ENCODE measurements at places on chromosomes 4 and X.

DNA sequence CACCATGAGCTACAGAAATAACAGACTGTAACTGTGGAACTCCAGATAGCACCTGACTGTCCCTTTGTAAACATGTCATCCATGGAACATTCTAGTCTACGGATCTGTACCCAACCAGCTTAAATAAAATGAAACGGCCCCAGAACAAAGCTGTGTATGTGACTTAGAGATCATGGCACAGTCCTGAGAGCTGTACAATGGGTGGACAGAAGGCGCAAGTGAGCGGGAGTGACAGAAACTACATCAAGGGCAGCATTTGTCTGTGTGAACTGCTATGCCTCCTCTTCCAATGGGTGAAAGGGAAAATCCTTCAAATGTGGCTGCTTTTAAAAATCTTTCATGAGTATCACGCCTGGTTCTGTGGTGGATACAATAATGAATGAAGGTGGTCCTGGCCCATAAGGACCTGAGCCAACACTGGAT lies 72.5 kb downstream of the FAT1 start:
- no peak for DNase-seq

DNA sequence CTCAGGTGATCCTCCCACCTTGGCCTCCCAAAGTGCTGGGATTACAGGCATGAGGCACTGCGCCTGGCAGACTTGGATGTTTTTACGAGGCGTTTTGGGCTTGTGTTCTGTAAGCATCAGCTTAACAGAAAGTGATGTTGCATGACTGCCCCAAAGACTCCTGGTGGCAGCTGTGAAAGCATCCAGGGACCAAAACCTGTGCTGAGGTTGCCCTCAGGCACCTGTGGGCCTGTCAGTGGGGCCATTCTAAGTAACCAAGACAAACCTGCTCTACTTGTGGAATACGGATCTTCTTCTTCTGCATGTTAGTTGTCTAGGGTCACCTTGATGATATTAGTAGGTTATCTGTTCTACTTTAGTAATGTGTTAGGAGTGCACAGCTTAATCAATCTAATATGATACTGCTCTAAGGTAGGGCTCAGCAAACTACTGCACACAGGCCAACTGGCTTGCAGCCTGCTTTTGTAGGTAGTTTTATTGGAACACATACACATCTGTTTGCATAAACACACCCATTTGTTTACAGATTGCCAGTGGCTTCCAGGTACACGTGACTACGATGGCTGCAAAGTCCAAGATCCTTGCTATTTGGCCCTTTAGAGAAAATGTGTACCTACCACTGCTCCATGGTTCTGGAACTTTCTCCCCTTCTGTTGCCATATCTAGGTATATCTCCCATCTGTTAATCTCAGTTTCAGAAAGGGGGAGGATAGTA lies 136.7 kb downstream of the GPR143 start:
- no peak for DNase-seq

DNA sequence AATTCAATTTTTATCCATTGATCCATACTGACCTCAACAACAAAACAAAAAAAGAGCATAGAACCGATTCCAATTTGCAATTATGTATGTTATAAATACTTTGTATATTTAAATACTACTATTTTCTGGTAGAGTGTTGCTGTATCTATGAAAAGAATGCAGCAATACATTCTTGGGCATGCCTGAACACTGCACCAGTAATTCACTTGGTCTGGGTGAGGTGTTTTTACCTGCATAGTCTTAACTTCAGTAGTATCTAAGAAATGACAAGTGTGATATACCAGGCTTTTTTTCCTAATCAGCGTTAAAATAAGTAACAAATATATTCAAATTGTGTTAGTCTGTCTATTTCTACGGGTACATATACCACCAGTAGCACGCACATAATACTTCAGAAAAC lies 120.2 kb downstream of the KLHL13 start:
- DNase-seq, result no peak

GRCh38 chr4:174418640-174419212 lies 103.6 kb downstream of the HPGD start:
- DNase-seq, result no peak

- DNase-seq, result peak; percentile 72
Measured at GRCh38 chrX:129606918-129607317, 47.8 kb downstream of the APLN start.

GRCh38 chr4:123104310-123105025 lies 182.1 kb upstream of the NUDT6 start:
- DNase-seq, result no peak

- no peak for DNase-seq
Measured at GRCh38 chr4:28508636-28509035, 1648.0 kb downstream of the STIM2 start.

GRCh38 chr4:182775075-182775474 lies 142.1 kb downstream of the DCTD start:
- DNase-seq, result no peak

DNA sequence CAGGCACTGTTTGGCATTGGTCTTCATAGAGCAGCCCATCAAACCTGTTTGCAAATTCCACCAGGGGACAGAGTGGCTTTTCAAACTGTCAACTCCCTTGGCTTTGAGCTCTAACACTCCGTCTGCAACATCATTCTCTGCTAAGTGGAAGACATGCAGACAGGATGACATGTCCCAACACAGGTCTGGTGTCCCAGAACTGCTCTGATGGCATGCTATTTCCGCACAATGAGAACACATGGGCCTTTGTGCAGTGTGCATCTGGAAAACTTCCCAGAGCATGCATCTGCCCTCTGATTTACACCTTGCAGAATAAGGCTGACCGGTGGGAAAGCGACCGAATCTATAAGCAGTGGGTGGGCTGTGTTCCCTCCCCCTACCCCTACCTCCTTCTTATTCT lies 212.8 kb upstream of the GYPA start:
- DNase-seq, result no peak

DNA sequence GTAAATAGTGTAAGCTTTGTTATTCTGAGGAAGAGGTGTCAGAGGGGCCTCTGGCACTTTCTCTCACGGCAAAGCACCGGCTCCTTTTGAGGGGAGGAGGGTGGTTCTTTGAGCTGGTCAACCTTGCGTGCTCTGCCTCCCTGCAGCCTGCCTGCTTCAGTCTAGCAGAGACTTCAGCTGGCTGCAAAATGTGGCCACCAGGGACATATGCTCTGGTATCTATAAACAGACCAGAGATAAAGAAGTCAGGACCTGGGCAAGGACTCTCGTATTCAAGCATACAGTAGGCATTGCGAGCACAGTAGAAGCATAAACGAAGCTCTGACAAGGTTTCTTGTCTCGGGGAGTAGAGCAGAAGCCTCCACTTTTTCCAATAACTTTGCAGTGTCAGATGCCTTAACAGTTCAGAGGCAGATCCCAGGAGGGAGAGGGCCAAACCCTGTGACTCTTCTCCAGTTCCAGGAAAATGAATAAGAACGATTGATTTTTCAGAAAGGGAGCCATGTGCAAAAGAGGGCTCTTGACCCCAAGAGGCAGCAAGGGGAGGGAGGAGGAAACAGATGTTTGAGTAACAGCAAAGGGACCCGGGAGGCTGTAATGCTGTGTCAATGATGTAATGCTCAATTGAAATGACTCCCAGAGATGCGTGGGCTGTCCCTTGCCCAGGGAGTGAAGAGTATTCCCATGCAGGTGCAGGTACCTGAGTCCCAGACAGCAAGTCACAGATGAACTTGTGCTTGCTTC lies 57.9 kb upstream of the TEX13D start:
- no peak for DNase-seq

DNA sequence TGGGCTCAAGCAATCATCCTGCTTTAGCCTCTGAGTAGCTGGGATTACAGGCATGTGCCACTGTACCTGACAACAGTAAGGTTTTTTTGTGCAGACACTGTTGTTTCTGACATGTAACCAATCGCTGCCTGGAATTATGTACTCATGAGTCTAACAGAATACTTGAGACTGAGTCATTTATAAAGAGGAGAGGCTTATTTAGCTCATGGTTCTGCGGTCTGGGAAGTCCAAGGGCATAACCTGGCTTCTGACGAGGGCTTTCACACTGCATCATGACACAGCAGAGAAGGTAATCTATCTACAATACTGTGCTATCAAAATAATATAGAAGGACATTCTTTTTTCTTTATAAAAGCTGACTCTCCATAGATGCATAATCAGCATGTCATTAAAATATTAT lies 115.5 kb upstream of the STOX2 start:
- no peak for DNase-seq

DNA sequence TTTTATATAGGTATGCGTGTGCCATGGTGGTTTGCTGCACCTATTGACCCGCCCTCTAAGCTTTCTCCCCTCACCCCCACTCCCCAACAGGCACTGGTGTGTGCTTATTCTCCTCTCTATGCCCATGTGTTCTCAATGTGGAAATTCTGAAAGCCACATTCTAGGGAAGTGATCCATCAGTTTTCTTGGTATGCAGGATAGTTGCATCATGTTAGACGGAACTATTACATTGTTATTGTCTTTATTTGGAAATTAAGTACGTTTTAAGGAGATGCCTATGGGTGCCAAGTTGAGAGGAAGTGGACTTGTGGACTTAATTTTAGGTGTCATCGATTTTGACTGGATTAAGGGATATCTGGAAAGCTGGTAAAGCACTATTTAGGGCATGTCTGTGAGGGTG lies 204.6 kb downstream of the RBM46 start:
- no peak for DNase-seq

DNA sequence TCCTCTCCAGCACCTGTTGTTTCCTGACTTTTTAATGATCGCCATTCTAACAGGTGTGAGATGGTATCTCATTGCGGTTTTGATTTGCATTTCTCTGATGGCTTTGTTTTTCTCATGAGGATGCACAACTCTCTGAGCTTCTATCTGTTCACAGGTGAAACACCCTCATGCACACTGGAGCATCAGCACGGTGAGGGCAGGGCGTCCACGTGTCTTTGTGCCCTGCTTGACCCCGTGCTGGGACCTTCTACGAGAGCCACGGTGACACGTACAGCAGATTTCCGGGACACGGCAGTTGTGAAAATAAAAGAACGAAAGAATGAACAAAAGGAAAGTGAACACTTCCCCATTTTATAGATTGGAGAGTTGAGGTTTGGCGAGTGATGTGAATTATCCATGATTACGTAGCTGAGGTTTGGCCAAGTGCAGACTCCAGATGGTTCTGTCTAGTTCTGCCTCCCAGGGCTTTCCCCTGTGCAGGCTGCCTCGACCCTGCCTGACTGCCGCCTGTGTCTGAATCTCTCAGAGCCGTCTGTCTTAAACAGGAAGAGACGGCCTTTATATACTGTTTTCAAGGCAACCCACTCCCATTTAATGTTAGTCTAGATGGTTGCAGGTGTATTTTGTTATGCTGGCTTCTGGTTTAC lies 67.8 kb upstream of the SORBS2 start:
- no peak for DNase-seq

GRCh38 chr4:138887741-138888140 lies 127.8 kb upstream of the NOCT start:
- no peak for DNase-seq

GRCh38 chrX:93322110-93322509 lies 351.3 kb downstream of the NAP1L3 start:
- DNase-seq, result no peak

DNA sequence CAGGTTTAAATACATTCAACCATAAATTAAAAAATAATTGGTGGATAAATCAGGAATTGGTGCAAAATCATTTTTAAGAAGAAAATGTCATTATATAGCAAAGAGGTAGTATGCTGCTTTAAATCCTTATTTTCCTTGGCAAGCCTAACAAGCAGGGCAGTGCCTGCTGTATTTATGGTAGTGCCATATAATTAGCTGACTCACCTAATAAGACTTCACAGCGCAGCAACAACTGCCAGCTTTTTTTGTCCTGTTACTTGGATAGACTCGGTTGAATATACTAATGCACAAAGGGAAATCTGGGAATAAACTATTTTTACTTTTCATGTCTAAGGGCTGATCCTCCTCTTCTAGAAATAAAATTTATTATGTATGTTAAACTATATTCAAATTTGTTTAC lies 99.1 kb downstream of the SNCA start:
- DNase-seq, result no peak

- DNase-seq, result peak; percentile 26
Measured at GRCh38 chrX:118530219-118530911, 34.8 kb downstream of the DOCK11 start.

GRCh38 chr4:29295280-29295679 lies 1424.9 kb upstream of the PCDH7 start:
- no peak for DNase-seq

- DNase-seq, result no peak
Measured at GRCh38 chr4:145375416-145375815, 106.2 kb upstream of the SMAD1 start.

DNA sequence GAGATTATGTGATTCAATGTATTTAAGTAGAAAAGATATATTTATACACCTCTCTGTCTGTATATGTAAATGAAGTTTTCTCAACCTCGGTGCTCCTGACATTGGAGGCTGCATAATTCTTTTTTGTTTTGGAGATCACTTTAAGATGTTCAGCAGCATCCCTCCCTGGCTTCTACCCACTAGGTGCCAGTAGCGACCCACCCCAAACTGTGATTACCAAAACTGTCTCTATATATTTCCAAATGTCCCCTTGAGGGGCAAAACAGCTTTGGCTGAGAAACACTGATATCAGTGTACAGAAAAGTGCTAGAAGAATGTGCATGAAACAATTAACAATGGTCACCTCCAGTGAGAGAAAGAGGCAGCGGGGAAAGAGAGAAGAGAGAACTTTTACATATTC lies 51.2 kb downstream of the DCX start:
- no peak for DNase-seq

DNA sequence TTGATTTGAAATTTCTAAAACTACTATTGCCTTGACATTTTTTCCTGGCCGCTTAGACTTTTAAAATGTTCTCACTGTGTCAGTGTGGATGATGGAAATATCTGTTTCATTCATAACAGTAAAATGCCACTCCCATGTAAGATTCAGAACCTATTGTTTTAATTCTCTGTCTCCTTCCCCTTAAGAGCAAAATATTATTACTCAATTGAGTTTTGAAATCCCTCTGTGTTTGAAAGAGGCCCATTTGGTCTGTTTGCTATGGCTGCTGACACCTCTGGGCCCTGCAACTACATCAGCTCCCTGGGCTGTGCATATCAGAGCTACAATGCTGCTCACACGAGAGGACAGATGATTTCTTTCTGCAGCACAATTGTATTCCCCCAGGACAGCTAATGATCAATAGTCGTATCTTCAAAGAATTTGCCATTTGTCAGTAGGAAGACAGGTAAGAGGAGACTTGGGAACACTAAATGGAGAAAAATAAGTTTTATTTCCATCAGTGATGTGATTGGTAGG lies 388.0 kb upstream of the GALNT7 start:
- no peak for DNase-seq

DNA sequence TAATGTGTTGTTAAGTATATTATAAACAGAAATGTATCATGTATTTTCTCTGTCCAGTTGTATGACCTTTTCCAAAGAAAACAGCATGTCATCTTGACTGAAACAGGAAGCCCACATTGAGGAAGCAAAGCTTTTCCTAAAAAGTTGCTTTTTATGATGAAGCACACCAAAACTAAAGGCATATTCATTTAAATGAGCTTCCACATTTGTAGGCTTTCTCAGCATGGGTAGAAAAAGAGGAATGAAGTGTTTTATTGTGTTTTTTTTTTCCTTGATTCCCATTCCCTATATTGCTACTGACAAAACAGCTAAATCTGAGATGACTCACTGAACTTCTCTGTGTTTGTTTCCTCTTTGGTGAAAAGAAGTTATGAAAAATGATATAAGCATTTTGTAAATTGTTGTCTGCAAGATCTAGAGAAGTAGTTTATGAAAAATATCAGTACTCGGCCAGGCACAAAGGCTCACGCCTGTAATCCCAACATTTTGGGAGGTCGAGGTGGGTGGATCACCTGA lies 32.5 kb upstream of the FRAS1 start:
- DNase-seq, result no peak

Measured in hepatic stellate cell (primary cell).